ENCODE measurements at places on chromosomes 11 and 22. TPM values are rescaled to one million over a fixed set of nuclear protein-coding genes. Genes with fewer than 3 reads are reported as not detected.

DNA sequence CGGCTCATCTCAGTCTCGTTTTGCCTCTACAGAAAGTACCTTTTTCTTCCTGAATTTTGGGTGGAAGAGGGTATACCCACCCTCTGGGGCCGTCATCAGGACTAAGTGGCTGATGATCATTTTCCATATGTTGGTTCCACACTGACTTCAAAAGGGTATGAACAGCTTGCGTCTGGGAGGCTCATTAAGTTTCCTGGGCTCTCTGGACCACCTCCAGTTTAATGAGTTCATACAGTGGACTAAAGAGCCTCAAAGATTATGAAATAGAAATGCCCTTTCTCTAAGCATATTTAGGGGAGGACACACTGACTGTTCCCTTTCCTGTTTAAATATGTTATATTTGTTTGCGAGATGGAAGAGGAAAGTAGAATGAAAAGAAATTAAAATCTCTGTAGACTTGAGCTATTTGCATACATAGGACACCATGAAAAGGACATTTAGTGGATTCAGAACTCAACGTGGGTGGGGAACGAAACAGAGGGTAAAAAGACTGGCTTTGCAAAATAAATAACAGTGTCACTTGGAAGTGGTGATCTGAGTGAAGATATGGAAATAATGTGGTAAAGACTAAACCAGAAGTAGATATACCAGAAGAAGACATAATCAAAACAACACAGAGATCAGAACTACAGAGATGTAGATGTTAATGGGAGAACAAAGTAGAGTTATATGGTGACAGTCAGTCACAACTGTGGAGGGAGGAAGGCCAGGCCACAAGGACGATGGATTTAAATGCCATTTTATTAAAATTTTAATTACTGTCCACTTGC, 18.7 kb downstream of the LDLRAD3 start:
- ATAC-seq = no peak

DNA sequence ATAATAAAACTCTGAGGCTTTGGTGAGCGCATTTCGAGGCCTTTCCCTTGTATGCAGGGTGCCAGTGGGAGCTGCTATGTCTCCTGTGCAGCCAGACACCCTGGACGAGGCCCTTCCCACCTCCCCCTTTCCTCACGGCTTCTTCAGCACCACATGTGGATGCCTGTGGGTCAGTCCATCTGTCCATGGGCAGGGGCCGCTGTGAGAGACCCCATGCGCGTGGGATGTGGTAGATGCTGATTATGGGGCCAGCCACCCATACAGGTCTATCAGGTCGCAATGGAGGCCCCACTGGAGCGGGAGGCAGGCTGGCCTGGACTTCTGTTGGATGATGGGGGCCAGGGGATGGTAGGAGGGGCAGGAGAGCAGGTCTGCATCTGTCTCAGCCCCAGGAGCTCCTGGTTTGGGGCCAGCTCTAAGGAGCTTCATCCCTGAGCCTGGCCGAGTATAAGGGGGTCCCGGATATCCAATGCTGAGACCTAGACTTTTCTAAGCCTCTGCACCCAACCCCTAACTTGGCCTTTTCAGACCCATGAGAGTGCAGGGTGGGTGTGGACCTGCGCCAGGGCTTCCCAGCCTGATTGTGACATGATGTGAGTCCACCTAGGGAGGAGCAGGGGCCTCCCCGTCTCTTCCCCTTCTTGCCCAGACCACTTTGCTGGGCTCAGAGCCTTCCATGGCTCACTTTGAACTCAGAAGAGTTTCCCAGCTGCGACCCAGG, 14.0 kb upstream of the DGCR8 start:
- ATAC-seq = no peak

GRCh38 chr11:44760917-44761550, 34.3 kb downstream of the TSPAN18 start:
- peak; percentile 90 for ATAC-seq

DNA sequence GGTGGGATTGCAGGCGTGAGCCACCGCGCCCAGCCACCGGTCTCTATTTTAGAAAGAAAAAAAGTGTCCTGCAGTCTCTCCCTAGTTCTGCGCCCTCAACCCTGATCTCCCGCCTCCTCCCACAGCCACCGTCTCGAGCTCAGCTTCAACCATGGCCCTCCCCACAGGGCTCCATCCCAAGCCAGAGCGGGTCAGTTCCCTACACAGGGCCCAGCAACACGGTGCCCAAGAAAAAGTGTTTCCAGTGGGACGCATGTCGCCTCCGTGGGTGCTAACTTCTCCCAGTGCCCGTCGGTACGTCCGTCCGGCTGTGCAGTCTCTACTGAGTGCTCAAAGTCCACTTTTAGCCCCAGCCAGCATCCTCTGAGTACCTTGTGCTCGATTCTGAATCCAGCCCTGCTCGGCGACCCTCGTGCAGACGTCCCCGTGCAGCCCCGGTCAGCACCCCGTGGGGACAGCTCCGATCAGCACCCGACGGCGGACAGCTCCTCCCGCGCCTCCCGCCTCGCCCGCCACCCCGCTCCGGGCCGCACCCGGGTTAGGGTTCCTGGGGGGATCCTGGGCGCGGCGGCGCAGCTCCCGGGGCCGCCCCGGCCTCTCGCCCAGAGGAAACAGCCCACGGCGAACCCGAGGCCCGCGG, 657 bp upstream of the MAPK8IP2 start:
- ATAC-seq = peak; percentile 51

DNA sequence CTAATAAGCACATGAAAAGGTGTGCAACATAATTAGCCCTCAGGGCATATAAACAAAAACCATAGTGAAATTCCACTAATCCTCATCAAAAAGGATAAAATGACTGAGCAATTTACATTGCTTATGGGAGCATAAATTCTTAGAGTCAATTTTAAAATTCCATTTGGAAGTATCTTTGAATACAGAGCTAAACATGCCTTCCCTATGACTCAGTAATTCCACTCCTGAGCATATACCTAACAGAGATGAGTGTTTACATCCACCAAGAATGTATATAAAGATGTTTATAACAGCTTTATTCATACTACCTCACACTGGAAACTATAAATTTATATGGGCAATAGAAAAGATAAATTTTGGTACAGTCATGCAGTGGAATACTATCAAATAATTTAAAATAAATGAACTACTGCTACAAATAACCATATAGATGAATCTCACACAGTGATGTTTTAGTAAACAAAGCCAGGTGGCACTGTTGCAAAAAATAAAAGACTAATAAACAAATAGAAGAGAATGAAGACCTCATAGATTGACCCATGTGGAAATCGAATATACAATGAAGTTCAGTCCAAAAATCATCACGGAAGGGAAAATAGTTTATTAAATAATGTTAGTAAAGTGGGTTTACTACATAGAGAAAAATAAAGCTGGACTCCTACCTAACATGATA, 8.2 kb upstream of the OR2D2 start:
- ATAC-seq = no peak

DNA sequence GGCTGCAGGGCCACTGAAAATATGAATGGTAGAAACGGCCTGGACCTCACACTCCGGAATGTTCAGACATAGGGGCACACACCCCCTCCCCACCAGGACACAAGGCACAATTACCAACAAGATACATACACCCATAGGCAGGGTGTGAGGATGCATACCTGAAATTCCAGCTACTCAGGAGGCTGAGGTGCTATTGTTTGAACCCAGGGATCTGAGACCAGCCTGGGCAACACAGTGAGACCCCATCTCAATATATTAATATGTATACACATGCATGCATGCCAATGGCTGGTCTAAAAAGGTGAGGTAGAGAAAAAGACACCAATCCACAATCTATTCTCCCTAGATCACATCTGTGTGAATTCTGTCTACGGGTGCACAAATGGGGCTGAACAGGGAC, 403.3 kb downstream of the SHANK2 start:
- ATAC-seq = no peak

DNA sequence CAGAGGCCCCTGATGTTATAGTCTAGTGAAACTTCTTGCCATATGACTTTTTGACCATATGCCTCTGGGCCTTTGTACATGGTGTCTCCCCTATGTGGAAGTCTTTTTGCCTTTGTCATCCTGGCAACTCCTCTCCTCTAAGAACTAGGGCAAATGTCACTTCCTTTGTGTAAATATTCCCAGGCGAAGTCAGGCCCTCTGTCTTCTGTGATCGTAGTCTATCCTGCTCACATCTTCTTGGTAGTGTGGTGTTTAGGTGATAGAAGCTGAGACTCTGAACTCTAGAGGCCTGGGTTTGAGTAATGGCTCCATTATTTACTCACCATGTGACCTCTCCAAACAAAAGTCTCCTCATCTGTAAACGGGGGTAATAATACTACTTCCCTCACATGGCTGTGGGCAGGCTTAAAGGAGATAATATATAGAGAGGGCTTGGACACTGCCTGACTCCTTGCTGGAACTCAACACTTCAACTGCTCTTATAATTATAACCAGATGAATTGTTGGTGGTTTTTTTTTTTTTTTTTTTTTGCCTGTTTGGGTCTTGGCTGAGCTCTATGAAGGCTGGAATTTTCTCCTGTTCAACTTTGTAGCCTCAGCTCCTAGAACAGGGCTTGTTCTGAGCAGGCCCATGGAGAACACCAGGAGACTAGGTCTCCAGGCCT, 43.8 kb downstream of the INSC start:
- peak; percentile 10 for ATAC-seq

GRCh38 chr22:32380991-32381390, 23.3 kb downstream of the RFPL3 start:
- ATAC-seq = peak; percentile 46

GRCh38 chr22:25878933-25879332, 136.9 kb downstream of the MYO18B start:
- no peak for ATAC-seq

GRCh38 chr22:38107692-38108515, 2.6 kb downstream of the BAIAP2L2 start:
- peak; percentile 16 for ATAC-seq

DNA sequence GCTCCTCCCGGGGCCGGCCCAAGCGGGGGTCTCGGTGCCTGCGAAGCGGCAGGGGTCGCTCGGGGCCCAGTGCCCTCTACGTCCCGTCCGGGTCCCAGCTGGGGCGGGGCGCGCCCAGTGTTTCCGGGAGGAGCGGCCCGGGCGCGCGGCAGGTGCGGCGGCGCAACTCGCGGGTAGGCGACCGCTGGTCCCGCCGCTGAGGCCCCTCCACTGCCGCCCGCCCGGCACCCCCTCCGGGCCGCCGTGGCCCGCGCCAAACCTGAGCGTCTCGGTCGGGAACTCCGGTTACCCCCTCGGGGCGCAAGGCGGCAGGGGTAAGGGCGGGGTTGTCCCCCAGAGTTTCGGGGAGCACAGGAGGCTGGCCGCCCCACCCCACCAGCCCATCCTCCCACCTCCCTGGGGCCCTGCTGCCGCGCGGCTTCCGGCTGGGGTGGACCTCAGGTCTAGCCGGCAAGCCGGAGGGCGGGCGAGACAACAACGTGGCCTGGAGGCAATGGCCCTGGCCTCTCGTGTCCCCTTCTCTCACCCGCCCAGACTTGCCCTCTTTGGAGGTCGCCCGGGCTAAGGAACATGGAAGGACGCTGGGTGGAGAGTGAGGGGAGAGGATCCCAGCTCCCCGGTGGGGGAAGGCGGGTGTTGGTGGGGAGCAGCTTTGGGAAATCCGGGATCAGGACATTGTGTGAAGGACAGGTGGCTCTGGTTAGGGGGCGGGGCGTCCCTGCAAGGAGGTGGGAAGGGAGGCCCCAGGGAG, 398 bp upstream of the CRACR2B start:
- no peak for ATAC-seq

DNA sequence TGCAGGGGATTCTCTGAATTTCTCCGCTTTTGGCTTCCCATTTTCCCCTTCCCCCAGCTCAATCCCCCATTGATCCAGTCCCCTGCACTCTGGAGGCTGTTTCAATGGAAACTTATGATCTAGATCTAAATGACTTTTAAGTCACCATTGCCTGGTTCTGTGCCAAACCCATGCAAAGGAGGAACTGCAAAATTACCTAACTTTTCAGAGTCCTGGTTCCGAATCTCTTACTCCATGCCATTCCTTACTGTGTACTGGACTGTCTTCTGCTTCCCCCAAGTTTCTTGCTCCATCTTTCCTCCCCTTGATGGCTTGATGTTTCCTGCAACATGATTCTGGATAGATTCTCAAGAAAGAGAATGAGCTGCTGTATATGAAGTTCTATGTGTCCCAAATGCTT, 327.8 kb downstream of the MIAT start:
- ATAC-seq = no peak

GRCh38 chr11:74534216-74534945, 40.9 kb upstream of the LIPT2 start:
- no peak for ATAC-seq

DNA sequence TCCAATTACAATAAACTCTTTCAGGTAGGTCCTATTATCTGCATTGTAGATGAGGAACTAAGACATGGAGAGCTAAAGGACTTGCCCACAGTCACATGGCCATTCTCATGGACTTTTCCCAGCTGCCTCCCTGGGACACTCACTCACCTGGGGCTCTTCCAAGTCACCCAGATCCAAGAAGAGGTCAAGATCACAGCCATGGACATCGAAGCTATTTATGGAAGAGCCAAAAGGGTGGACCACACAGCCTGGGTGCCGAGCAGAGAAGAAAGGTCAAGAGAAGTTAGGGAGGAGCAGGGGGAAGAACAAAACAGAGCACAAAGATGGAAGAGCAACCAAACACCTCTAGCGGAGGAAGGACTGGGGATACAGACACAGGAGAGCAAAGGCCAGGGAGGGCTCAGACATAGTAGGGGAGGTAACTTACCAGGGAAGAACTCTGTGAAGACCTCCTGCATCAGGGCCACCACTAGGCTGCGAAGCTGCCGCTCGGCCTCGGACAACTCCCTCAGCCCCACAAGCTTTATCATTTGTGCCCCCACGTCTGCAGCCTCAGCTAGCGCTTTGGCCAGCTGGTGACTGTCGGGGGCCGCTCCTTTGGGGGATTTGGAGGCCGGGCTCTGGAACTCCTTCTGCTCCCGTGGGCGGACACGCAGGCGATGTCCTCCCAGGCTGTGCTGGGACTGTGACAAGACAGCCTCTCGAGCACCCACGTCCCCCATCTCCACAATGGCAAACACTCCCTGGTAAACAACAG, 7.4 kb upstream of the EEF1G start:
- ATAC-seq = no peak

GRCh38 chr11:62394825-62395538, 23.9 kb upstream of the SCGB1A1 start:
- peak; percentile 92 for ATAC-seq

- ATAC-seq = no peak
Measured at GRCh38 chr11:128684549-128685401, 9.1 kb upstream of the FLI1 start.

Gene DTX4
- total RNA-seq = 48.3 TPM

Gene XKR3
- total RNA-seq = not detected

Gene IGSF9B
- total RNA-seq = 77.1 TPM

Gene OR52A1
- 0.28 TPM for total RNA-seq

Gene SMCO4
- 3.6 TPM for total RNA-seq

Gene TP53I11
- 27.1 TPM for total RNA-seq

Gene TMEM121B
- 9.9 TPM for total RNA-seq

Gene NXPE1
- total RNA-seq = 0.58 TPM

Data from motor neuron (in vitro differentiated cells).